CD4-positive, alpha-beta T cell treated with Interleukin-15 for 4 hours (primary cell): ENCODE measurements at places on chromosomes 2 and 18.

- no peak for DNase-seq
These were observed 134.4 kb upstream of the LTBP1 start for GRCh38 chr2:32812316-32812715.

GRCh38 chr2:636641-637405 is 40.4 kb downstream of the TMEM18 start:
- peak; percentile 45 for DNase-seq

DNA sequence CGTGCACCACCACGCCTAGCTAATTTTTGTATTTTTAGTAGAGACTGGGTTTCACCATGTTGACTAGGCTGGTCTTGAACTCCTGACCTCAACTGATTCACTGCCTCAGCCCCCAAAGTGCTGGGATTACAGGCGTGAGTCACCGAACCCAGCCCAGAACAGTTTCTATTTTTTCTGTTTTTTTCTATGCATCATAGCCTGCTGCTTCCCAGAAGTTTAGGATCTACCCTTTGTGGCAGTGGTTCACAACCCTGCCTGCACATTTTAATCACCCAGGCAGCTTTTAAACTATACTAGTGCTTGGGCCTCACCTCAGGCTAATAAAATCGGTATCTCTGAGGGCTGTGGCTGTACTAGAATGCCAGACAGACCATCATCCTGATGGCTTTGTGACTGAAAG is 39.7 kb upstream of the SOCS6 start:
- DNase-seq: no peak

DNA sequence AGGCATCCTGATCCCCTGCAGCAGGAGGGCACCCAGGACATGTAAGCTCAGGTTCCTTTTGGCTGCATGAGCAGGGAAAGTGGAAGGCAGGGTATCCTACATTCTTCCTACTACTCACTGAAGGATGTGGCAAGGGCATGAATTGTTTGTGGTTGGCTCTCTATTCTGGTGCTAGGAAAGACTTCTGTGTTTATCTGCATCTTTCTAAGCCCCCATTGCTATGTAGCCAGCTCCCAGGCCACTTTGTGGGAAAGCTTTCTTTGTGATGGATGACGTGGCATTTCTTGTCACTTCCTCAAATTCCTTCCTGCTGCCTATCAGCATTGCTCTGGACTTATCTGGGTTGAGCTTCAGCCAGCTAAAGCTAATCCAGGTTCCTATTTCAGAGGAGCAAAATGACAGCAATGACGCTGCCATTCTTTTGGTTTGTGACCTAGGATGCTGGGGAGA is 46.2 kb downstream of the MEIS1 start:
- no peak for DNase-seq

DNA sequence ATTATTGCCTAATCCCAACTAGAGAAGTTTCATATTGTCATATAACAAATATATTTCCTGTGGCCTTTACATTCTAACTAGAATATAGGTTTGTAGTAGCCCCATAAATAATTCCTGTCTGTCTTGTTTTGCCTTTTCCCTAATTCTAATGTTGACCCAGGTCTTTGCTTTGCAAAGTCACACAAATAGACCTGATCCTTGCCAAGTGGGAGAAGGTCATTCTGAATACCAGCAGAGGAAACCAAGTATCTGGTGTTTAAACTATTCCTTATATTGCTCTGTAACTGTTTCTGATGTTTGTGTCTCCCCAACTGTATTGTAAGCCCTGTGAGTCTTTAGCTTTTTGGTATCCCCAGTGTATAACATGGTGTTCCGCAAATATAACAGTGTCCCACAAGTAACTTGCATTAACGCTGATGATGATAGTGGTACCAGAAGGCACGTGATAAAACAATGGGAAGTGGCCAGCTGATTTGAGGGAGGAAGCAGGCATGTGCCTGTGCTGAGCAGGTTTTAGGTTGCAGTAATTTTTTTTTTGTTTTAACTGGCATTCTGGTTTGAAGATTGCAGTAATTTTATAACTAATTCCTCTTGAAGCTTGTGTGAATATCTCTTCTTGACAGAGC is 11.1 kb downstream of the HADHB start:
- DNase-seq: no peak

GRCh38 chr18:67379981-67380380 is 136.5 kb downstream of the DSEL start:
- no peak for DNase-seq

DNA sequence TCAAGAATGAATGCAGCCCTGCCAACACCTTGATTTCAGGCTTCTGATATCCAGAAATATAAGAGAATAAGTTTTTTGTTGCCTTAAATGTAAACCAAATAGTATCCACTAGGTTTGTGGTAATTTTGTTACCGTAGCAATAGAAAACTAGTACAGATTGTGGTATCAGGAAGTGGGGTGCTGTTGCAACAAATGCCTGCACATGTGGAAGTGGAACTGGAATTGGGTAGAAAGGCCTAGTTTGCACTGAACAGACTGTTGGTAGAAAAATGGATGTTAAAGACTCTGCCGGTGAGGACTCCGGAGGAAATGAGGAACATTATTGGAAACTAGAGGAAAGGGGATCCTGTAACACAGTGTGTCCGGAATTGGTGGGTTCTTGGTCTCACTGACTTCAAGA is 145.8 kb upstream of the MGAT5 start:
- no peak for DNase-seq

DNA sequence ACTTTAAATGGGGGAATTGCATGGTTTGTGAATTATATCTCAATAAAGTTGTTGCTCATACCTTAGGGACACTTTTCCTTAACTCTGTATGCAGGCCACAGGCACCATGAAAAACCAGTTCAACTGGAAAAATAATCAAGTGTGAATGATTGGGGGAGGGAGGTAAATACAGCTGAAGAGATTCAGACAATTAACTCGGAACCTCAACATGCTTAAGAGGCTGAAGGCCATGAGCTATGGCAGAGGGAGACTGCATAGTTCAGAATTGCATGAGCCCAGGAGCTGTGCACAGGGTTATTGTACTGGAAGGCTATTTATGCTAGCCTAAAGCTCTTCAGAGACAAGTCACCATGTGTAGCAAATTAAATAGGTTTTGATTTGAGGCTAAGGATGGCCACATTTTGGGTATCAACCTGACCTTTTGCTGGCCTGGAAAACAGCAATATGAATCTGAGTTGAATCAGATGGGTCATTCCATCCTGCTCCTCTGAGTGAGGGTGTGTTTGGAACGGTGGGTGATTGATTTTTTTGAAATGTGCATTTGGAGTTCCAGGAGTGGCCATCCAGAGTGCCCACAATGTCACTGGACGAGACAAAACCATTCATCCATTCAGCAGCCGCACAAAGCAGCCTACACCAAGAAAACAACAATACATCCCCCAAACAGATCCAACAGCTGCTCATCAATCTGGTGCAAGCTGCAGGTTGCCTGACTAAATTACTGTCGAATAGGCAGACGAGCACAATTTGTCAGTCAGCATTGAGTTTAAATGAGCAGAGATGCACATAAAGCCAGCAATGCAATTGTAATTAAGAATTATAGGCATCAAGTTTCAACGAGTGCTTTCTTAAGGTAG is 42.5 kb downstream of the HRH4 start:
- no peak for DNase-seq

DNA sequence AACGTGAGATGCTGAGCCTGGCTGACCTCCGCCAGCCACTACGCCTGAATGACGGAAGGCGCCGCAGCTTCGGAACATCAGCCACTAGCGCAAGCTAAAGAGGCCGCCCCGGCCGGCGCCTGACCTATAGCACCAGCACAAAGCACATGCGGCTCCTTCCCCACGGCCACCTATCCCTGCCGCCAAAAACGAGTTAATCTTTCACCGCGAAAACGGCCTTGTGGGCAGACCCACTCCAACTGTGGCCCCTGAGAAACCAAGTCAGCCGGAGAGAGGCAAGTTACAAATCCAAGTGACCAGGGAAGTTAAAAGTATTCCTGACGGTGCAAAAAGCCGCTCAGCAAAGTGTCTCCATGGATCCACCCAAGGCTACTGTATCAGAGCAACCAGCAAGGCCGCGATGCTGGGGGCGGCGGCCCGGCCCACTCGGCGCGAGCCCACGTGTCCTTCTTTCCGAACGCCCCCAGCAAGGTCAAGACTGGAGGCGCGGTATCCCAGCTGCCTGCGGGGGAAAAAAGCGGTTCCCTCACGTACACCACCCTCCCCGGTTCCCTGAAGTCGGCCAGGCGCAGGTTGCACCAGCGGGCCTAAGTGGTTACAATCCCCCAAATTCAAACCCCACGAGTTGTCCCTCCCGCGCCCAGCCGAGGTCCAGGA is 575 bp downstream of the HSPD1 start:
- DNase-seq: peak; percentile 31

DNA sequence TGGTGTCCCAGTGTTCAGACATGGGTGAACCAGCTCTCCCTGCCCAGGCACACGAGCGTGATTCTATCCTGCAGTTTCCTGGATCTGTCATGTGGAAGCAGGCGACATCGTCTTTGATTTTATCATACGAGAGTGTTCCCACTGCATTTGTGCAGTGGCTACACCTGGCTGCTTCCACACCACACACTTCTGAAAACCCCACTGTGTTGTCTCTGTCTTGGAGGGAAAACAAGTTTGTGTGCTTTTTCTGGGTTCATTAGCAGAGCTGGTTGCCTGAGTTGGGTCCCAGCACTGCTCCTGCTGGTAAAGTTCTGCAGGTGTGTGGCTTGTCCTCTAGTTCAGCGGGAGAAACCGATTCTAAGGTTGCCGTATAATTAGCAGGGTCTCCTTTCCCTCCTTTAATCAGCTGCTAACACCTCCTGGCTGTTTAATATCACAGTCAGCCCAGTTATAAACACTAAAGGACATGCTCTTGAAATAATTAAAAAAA is 58.5 kb upstream of the TWIST2 start:
- no peak for DNase-seq

DNA sequence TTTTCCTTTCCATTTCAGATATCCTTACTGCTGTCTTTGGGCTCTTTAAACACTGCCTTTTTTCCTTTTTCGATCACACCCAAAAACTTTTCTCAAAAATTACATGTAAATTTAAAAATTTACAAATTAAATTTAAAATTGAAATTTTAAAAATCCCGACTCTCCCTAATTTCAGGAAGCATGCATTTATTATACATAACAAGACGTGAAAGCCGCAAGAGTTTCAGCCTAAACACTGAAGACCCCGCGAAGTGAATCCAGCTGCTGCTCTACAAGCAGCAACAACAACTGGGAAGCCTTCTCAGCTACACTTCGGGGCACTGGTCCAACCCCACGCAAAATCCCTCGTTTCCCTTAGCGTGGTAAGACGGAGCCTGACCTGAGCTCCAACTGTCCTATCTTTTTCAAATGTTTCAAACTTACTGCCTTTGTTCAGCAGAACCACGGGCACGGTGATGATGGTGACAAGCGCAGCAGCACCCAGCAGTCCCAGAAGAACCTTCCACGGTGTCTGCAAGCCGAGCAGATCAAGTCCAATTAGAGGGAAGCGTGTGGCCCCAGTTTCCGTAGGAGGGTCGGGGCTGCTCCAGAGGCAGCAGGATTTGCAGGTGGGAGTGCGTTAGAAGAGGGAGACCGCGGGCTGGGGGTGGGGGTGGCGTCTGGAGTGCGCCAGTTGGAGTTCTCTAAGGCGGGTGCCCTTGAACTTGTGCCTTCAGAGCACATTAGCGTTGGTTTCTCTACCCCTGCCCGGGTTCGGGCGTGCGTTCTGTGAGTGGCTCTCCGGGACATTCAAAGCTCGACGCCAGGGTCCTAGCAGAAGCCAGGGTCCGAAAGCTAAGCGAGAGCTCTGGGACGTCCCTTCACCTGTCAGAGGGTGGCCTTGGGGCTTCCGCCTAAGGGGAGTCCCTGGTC is 783 bp downstream of the DPP4 start:
- DNase-seq: peak; percentile 13

GRCh38 chr2:120802158-120802557 is 66.5 kb downstream of the GLI2 start:
- DNase-seq: no peak
